AG04449 (cell line): ENCODE measurements at places on chromosomes 4 and X.

GRCh38 chr4:138659812-138660316 is 355.7 kb upstream of the NOCT start:
- no peak for DNase-seq

DNA sequence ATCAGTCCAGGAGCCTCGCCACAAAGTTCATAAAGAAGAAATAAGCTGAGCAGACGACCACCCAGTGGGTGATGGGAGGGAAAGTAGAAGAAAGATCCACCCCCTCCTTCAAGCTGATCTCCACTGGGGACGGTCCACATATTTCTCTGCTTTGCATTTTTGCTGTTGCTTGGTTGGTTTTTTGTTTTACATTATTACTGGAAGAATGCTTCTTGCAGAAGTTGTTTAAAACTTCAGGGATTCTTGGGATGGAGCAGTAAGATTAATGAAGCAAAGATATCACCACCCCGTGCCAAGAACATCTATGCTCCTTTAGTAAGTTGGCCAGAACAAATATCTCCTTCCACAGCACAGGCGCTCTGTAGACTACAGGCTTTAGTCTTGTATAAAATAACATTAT is 30.1 kb downstream of the LGI2 start:
- no peak for DNase-seq

DNA sequence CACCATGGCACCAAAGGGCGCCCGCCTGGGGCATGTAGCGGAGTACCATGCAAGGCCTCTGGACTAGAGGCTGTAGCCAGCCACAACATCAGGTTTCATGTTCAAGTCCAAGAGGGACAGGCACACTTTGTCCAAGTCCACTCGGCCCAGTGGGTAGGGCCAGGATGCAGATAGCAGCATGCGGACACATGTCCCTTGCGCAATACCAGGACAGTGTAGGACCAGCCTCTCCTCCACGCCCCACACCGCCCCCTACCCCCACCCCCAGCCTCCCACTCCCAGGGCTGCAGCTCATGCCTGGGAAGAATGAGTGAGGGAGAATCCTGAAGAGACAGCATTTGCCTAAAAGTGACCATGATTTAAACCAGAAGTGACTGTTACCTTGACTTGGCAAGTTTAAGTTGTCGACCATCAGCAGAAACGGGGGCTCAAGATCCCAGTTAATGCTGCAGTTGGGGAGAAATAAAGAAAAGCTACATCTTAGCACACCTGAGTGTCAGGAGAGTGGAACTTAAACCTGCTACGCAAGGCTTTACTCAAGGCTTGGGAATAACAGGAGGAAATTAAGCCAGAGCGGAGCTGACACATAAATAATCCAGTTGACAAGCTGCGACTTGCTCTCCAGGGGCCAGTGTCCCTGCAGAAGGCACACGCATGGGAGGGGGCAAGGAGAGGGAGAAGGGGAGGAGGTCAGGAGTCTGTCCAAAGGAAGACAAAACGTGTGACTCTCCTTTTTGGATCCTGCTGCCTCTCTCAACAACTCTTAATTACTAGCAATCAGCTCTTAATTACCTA is 221.7 kb downstream of the BCOR start:
- no peak for DNase-seq

DNA sequence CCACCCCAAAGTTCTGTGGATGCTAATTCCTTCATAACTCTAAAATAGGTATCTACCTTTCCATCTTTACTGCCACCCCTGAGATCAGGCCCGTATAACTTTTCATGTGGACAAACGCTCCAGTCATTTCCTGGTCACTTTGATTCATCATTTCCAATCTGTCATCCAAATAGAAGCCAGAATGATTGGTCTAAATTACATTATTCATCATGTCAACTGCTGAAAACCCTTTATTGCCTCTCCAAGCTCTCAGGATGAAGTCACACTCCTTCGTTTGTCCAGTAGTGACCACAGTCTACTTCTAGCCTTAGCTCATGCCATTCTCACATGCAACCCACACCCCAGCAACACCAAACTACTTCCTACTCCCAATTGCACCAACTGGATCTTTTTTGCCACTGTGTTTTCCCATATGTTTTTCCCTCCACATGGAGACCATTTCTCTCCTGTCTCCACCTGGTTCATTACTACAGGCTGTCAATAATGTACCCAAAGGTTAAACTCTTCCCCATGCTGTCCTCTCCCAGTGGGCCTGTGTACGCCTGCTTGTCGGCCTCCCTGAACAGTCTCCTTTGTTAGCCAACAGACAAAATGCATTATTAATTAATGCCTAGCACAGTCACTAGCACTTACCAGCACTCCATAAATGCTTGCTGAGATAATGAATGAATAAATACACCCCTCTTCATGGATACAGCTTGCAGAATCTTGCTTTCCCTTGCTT is 382.6 kb upstream of the NOCT start:
- no peak for DNase-seq

DNA sequence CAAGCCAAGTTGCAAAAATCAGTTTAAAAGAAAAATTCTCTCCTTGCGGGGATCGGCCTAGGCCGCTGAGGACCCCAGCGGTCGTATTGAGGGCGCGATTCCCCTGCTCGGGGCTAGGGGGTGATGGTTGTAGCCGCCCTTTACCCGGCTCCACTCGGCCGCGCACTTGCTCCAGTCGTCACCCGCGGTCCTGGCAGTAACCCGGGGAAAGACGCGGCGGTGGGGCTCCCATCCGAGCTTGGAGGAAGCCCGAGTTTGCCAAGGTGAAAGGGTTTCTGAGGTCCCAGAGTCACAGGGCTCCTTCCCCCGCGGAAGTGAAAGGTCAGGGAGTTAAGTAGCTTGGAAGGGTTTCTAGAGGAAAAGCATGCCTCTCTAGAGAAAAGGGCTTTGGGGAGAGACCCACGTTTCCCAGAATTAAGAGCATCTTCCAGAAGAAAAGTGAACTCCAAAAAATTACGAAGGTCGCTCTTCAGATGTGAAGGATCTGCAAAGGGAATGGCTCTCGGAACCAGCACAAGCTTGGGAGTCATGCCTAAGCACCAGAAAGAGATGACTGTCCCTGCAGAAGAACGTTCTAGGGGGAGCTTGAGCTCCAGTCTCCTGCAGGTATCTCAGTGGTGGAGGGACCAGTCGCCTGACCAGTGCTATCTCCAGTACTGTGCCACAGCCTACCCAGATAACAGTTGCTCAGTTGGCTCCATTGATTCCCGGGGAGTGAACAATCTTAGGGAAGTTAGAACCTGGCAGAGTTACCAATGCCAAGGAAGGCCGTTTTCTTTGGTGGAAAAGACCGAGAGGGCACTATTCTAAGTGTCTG is 875 bp downstream of the LAP3 start:
- DNase-seq: no peak
